ENCODE measurements at places on chromosomes 1 and 21. TPM values are rescaled to one million over a fixed set of nuclear protein-coding genes. Genes with fewer than 3 reads are reported as not detected.

The PTGFR gene
- 0.37 TPM for total RNA-seq

The EDN2 gene
- total RNA-seq: 0.28 TPM

The HUNK gene
- 2.3 TPM for total RNA-seq

The SPRR2F gene
- not detected for total RNA-seq

The CRYBG2 gene
- total RNA-seq: 17.6 TPM

The TRIM67 gene
- total RNA-seq: 0.09 TPM
